AG09319 (cell line): ENCODE measurements at places on chromosomes 16 and 17.

- DNase-seq, result no peak
These were observed 5.1 kb downstream of the INPP5K start for GRCh38 chr17:1511290-1511689.

DNA sequence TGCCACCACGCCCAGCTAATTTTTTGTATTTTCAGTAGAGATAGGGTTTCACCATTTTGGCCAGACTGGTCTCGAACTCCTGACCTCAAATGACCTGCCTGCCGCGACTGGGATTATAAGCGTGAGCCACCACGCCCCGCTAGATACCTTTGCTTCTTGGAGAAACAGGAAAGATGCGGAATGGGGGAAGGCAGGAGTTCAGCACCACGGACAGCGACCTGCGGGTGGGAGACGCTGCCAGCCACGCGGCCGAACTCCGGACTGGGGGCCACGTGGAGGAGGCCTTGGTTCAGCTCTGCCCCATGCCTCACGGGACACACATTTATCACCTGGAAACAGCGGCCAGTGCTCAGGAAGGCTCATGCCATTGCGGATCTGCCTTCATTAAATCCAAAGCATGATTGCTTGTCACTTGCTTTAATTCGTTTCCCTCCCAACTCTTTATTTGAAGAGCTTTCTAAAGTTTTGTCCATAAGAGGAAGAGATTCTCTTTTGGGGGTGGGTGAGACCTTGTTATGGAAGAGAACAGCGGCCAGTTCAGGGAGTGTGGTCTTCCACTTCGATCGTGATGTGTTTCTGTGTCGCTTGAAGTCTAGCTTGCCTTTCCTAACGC is 219.9 kb downstream of the ENGASE start:
- DNase-seq, result no peak

GRCh38 chr16:68460067-68460466 is 11.8 kb upstream of the SMPD3 start:
- DNase-seq, result no peak

- DNase-seq, result no peak
These were observed at the start of gene RTN4RL1 for GRCh38 chr17:2025220-2025621. Gene RTN4RL1, minus strand, starts transcription at chr17:2025334. Its CDS starts 469 bp downstream, at chr17:2024865.

GRCh38 chr17:35359398-35359797 is 14.0 kb downstream of the SLFN11 start:
- DNase-seq, result no peak

- DNase-seq, result no peak
These were observed 17.6 kb downstream of the RPH3AL start for GRCh38 chr17:334974-335481.
